ENCODE measurements at places on chromosomes 12 and 14.

GRCh38 chr14:39880106-39880695 is 448.0 kb upstream of the FBXO33 start:
- no peak for DNase-seq

GRCh38 chr12:5260591-5261086 is 171.3 kb upstream of the NTF3 start:
- no peak for DNase-seq

GRCh38 chr14:70934502-70935134 is 27.4 kb downstream of the PCNX1 start:
- no peak for DNase-seq

- no peak for DNase-seq
Observed at GRCh38 chr12:53192531-53193021, 11.9 kb upstream of the CSAD start.

- DNase-seq: no peak
Observed at GRCh38 chr12:114679942-114680341, 4.0 kb downstream of the TBX3 start.

GRCh38 chr12:53044896-53045695 is 4.8 kb upstream of the TNS2 start:
- DNase-seq: no peak

GRCh38 chr12:15932971-15933370 is 21.8 kb downstream of the DERA start:
- no peak for DNase-seq

DNA sequence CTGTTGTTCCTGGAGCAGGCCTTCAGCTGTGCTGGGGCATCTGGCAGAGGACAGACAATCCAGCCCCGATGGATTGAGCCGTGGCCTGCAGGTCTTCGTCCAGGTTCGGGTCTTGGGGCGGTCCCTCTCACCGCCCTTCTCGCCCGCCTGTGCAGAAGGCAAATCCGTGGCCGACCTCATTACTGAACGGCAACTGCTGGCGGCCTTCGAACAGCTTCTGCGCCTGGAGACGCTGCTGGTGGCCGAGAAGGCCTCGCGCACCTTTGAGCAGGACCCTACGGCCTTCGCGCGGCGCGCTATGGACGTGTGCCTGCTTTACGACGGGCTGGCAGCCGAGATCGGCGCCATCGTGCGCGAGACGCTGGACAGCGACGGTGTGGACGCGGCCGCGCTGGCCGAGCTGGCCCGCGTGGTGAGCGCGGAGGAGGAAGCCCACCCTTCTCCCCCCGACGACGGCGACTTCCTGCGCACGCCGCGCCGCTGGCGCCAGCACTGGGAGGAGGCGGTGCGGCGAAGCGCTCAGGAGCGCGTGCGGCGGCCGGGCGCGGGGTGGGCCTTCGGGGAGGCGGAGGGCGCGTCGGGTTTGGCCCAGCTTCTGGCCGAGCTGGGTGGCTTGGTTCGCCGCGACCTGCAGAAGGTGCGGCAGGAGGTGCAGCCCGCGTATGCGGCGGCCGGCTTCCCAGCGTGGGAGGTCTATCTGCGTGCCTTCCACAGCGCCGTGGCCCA is 7.6 kb downstream of the EXOC3L4 start:
- no peak for DNase-seq

DNA sequence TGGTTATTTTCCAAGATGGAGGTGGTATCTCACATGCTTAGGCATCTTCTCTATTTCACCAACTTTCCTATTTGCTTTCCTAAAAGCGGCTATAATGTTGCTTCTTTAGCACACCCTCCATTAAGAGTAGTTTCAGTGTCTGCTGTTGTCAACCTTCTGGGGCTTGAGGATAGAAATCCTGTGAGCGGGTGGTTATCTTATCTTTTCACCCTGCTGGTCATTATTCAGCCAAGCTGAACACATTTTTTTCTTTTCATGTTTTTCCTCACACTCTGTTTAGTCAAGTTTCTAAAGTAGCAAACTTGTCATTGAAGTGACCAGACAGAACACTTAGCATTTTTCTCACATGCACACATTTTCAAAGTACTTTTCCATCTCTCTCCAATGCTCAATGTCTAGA is 104.5 kb downstream of the SLC8A3 start:
- no peak for DNase-seq

DNA sequence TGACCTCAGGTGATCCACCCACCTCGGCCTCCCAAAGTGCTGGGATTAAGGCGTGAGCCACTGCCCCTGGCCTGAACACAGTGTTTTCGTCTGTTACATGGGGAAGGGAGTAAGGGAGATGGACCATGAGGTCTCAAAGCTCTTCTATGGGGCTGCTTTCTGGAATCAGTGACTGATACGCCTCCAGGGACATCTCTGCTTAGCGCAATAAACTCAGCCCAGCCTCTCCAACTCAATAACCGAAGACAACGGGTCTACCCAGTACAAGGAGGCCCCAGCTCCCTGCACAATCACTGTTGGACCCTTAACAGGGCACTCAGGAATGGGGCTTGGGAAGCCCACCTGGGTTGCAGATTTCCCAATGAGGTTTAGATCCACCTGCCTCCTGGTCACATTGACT is 42.6 kb upstream of the CHGA start:
- DNase-seq: no peak

- no peak for DNase-seq
Observed at GRCh38 chr14:92532490-92533163, 19.0 kb downstream of the RIN3 start.

GRCh38 chr12:124715121-124715990 is 147.9 kb upstream of the NCOR2 start:
- DNase-seq: no peak

DNA sequence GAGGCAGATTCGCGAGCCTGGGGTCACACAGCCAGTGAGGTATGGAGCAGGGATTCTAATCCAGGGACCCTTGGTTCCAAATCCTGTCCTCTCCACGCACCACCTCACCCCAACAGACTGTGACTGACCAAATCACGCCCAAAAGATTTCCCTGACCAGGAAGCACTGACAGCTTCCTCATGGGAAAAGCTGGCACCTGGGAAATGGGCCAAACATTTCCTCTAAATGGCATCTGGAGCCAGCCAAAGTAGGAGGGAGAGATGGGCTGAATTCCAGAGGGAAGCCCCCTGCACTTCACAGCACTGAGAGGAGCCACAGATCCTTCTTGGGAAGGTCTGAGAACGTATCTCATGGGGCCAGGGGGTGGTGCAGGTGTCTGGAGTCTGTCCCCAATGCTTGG is 28.8 kb downstream of the CCDC92 start:
- DNase-seq: no peak

DNA sequence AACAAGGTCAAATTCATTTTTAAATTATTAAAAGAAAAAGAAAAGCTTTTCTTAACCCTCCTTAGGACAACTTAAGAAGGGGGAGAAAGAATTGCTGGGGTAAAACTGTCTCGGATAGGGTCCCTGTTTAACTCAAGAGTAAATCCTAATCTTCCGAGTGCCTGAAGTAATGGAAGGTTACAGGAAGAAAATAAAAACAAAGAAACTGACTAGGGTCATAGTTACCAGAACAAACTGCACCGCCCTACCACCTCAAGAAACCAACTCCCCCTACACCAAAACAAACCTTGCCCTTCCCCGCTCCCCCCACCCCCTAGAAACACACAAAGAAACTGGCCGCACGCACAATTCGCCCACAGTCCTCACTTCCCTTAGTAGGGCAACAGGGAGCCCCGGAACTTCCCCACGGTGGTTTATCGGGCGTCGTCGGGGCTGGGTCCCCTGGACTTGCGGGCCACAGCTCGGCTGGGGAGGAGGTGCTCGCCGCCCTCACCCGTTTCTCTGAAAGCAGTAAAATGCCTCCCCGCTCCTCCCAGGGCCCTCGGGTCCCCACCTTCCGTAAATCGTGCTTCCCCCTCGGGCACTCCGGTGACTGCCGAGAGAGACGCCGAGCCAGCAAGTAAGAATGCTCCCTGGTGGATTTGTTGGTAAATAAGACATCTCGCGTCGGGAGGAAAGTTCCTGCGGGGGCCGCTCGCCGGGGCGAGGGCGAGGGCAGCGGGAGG is 2.4 kb downstream of the SINHCAF start:
- DNase-seq: no peak

DNA sequence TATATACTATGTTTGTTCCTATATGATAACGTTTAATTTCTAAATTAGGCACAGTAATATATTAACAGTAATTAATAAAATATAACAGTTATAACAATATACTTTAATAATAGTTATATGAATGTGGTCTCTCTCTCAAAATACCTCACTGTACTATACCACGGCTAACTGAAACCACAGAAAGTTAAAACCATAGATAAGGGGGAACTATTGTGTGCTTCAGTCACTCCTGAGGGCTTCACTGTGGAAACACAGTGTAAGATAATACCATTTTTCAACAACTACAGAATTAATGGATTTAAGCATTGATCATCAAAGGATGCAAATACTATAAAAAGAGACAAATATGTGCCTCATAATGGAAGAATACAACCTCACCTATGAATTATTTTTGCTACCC is 266.4 kb upstream of the RGS6 start:
- no peak for DNase-seq

Measured in activated T-cell treated with anti-CD3 and anti-CD28 coated beads for 1 hour (primary cell).